Stimulated activated CD8-positive, alpha-beta memory T cell treated with anti-CD3 and anti-CD28 coated beads, Interleukin-4, amount 100 ng/mL, for 24 hours (primary cell): ENCODE measurements at places on chromosomes 6 and 20.

DNA sequence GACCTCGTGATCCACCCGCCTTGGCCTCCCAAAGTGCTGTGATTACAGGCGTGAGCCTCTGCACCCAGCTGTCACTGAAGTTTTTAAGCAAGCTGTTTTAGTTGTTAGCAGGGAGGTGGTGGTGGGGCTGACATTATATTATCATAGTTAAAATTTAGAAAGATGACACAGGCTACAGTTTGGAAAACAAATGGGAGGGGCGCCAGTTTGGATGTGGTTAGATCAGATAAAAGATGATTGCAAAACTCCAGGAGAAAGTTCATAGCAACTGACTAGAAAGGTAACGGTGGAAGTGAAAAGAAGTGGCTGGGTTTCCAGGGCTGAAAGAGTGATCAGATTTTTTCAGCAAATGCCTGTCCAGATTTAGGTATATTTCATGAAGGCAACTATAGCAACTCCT lies 311.9 kb upstream of the CITED2 start:
- DNase-seq = no peak

DNA sequence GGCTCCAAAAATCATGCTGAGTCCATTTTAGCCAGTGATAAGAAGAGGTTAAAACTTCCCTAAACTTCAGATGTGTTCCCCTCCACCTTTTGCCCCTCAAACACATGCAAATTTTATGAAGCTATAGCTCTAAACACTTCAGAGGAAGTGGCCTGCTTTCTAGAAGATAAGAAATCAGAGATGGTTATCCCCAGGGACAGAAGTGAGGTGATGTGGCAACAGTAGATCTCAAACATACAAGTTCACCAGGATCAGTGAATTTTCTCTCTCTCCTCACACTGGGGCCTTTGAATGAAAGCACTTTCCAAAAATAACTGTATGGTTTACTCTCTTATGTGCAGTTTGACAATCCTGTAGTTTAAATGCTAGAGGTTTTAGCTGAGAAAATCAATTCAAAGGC lies 332.0 kb downstream of the BTBD9 start:
- DNase-seq = no peak

DNA sequence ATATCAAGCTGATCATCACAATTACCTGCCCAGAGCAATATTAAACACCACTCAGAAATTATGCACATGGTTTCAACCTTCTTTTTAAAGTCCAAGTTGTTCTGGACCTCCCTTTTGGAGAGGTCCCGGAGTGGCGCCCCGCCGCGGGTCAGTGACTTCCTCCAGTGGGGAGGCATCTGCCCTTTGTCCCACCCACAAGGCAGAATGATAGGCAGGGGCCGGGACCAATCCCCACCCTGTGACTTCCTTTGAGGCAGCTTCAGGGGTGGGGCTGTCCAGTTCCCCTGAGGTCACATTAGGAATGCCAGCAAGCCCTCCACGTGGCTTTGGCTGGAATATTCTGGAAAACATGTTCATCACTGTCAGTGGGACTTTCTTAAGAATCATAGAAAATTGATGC lies 207.0 kb downstream of the ANKRD60 start:
- DNase-seq = no peak

DNA sequence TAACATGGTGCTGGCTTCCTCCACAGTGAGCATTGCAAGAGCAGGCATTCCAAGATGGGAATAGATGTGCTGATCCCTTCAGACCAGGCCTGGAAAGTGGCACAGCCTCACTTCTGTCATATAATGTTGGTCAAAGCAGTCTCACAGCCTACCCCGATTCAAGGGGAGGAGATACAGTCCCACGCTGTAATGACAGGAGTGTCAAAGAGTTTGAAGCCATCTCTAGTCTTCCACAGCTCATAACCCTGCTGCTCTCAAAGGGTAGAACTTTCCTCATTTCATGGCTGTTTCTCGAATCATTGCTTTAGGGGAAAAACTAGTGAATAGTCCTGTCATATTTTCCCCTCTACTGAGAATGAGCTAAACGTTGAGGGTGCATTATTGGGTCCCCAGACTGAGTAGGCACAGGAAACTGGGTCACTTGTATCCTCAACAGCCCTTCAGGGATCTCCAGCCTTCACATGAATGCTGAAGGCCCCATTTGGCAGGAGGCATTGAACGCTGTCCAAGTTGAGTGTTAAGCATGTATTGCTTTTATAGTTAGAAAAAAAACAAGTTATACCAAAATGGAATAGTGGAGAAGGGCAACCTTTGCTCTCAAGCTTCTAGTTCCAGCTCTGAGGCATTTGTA lies 27.3 kb downstream of the DTD1 start:
- no peak for DNase-seq

GRCh38 chr6:155641603-155642002 lies 186.0 kb upstream of the NOX3 start:
- DNase-seq = no peak

DNA sequence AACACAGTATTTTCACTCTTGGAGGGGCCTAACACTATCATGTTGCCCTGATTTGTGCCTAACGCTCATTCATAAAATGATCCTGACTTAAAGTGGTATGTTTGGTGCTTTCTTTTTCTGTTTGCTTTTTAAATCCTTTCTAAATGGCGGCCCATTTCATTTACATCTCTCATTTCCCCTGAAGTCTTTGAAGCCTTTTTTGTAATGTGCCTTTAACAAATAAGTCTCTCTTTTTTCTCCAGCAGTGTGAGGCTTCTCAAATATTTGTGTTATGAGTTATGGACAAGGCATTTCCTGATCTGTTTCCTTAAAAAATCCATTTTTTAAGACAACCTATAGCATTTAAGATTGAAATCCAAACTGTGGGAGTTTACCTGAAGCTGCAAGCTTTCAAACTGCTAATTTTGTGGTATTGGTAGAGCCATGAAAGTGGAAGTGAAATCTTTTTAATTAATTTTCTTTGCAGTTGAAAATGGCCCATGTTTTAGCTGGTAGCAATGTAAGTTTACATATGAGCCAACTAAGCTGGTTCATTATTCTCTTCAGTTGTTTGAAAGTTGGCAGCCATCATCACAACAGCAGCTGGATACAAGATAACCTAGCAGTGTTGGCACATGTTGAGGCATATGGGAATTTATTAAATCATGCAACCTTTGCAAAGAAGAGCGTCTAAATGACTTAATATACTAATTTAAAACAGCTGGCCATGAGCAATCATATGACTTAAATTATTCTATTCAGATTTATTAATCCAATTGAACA lies 469.7 kb downstream of the CDKAL1 start:
- DNase-seq = no peak

- no peak for DNase-seq
These were observed 69.2 kb downstream of the TRAM2 start for GRCh38 chr6:52507557-52508260.

DNA sequence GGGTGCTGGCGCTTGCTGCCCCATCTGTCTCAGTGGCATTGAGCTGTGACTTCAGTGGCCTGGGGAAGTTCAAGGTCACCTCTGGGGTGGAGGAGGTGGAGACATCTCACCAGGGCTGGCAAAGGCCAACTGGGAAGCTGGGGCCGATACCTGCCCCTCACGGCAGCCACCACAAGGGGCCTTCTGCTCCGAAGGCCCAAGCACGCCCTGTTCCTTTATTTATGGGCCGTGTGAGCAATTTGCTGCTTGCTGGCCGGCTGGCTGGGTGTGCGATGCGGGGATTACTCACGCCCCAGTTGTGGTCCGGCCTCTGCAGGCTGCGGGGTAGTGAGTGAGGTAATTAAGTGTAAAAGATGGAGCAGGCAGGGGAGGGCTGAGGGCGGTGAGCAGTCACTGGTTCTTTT lies 13.2 kb upstream of the SCRT2 start:
- no peak for DNase-seq

DNA sequence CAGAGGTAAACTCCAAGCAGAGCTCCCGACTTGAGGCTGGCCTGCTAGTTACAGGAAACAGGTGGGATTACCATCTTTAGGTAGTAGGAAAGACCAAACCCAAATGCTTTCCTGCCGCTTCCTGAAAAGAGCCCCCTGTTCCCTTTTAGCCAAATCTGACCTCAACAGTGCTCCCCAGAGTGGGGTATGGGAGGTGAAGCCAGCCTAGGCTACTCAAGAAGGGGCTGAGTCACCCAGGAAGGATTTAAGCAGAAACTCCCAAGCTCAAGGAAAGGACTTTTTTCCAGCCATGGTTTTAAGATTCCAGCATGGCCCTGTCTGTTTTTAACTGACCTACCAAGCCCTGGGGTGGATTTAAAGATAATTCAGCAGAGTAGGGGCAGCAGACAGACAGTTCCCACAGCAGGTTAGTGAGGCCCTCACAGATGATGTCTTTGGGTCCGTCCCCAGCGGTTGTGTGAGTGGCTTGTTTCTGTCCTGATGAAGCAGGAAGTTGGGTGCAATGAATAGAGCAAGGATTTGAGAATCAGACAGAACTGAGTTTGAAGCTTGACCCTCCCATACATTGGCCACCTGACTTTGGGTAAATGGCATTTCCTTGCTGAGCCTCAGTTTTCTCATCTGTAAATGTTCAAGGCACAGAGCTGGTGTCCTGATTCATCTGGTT lies 76.9 kb upstream of the MAFB start:
- DNase-seq = no peak

GRCh38 chr6:78768271-78768670 lies 99.1 kb upstream of the IRAK1BP1 start:
- DNase-seq = no peak

- DNase-seq = no peak
These were observed 271.5 kb downstream of the FOXA2 start for GRCh38 chr20:22312744-22313346.

DNA sequence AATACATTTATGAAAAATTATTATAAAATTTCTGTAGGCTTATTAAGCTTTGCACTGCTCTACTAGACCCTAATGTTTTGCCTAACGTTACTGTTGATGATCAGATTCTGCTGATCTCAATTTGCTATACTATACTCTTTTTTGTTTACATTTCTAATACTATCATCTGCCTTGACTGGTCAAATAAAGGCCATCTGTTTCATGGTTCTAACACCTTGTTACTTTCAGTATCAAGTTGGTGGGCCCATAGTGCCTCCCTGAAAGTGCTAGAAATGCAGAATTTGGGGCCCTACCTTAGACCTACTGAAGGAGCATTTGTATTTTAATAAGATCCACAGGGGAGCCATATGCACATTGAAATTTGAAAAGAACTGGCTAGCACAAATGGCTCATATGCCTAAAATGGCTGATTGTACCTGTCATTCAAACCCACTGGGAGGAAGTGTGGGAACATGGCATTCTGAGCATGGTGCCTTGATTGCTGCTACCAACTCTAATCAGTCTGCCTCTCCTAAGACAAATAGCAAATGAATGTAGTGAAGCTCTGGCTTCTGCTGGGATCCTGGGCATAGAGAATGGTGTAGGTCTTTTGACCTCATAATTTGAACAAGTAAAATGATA lies 199.1 kb upstream of the BTBD3 start:
- DNase-seq = no peak

- no peak for DNase-seq
These were observed 18.9 kb downstream of the NEDD9 start for GRCh38 chr6:11213422-11214021.

DNA sequence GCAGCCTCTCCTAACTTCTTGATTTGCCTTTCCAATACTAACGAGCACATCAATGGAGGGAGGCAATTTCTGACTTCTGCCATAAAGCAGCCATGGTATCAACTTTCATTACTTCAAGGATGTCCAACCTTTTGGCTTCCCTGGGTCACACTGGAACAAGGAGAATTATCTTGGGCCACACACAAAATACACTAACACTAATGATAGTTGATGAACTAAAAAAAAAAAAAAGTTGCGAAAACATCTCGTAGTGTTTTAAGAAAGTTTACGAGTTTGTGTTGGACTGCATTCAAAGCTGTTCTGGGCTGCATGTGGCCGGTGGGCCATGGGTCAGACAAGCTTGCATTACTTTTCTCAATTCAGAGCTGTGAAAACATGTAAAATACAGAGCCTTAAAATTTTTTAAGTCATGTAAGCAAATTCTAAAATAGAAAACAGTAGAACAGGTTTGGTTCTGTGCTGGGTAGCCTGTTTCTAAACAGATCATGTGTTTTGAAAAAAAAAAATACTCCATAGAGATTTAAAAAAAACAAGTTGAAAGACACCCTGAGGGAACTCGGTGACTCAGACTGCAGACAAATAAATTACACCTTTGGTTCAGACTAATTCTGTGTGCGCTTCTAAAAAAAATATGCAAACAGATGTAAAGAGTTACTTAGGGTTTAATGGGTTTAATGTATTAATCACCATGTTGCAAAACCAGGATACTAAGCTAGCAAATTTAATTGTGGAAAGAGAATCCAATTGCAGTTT lies 43.6 kb upstream of the SLC22A23 start:
- DNase-seq = no peak

GRCh38 chr6:109450801-109451200 lies 4.8 kb downstream of the MICAL1 start:
- no peak for DNase-seq

DNA sequence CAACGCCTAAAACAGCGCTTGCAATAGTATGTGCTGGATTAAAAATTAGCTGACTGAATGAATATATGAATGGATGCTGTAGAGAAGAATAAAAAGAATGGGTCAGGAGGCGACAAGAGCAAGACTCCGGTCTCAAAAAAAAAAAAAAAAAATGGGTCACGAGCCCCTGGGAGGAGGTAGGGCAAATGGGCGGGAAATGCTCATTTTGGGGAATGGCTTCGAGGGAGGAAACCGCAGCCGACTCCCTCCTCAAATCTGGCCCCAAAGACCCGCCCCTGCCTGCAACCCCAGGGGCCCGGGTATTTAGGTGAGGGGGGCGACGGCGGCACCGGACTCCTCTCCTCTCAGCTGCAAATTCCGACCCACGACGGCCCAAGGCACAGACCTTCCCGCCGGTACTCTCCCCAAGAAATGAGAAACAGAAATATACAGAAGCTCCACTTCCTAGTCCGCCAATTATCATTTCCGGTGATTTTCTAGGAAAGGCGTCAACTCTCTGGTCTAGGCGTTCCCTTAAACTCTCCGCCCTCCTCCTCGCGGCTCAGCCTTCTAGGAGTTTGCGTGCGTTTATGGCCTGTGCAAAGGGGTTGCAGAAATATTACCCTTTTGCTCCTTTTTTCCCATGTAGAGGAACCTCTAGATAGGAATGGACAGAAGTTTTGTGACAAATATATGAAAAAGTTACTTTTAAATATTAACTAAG lies at the start of gene ZNF311:
Gene ZNF311, minus strand, starts transcription at position 133 of the 703 bp plus-strand sequence. CDS start 1,361 bp downstream, outside the sequence.
- no peak for DNase-seq

GRCh38 chr20:6074145-6074561 lies 20.3 kb upstream of the LRRN4 start:
- DNase-seq = no peak

DNA sequence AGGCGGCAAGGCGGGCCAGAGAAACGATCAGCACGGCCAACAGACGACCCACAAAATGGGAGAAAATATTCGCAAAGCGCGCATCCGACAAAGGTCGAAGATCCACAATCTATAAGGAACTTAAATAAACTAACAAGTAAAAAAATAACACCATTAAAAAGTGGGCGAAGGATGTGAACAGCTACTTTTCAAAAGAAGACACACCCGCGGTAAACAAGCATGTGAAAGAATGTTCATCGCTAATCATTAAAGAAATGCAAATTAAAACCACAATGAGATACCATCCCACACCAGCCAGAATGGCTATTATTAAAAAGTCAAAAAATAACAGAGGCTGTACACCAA lies 117.8 kb upstream of the SIRPA start:
- no peak for DNase-seq
